CD14-positive monocyte (primary cell): ENCODE measurements at places on chromosomes 7 and 10. TPM values are rescaled to one million over a fixed set of nuclear protein-coding genes. Genes with fewer than 3 reads are reported as not detected.

The HTR5A gene
- polyA plus RNA-seq: not detected

DNA sequence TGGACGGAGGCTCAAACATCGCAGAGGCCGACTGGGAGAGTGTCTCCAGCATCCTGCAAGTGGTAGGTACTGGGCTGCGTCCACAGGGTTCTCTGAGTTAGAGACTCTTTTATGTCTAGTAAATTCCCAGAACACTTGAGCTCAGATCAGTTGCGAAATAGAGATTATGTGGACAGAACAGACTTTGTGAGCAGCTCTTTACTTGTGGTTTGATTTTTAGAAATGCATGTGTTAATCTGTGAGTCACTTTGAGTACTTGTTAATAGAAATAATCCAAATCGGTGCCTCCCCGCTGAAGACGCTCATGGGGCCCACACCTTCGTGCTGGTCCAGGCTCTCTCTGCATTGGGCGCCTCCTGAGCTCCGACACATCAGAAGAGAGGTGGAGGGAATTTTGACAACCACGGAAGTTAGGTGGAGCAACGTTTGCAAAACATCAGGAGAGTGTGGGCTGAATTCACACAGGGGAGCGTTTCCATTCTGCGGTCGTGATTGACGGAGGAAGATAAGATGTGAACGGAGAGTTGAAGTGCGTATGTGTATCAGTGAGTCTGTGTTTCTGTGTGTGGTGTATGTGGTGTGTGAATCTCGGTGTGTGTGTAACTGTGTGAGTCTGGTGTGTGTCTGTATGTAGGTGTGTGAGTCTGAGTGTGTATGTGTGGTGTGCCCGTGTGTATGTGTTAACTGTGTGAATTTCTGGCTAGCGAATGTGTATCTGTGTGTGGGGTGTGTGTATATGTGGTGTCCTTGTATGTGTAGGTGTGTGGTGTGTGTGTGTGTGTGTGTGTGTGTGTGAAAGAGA lies 32.1 kb downstream of the PFKP start:
- no peaks in the 10 kb centered on the region for H3K27me3 ChIP-seq
- H3K4me1 ChIP-seq: peaks cover 36% of the 10 kb centered on the region
- peak overlapping the region; percentile 6 for H3K27ac ChIP-seq
- peak; percentile 72 for DNase-seq
- H3K4me3 ChIP-seq: peak overlapping the region; percentile 31

- peaks cover 62% of the 10 kb centered on the region for H3K36me3 ChIP-seq
- DNase-seq: no peak
- H3K4me1 ChIP-seq: no peaks in the 10 kb centered on the region
- H3K27me3 ChIP-seq: no peaks in the 10 kb centered on the region
- H3K4me3 ChIP-seq: no peak overlapping the region
These were observed 117.6 kb downstream of the SNX13 start for GRCh38 chr7:17822547-17823173.

- no peak for DNase-seq
- no peaks in the 10 kb centered on the region for H3K27me3 ChIP-seq
- peak within 1 kb of the TSS; percentile 67 for H3K4me3 ChIP-seq
These were observed at the start of gene UBTD1 for GRCh38 chr10:97498841-97499560. Gene UBTD1 (plus strand): TSS chr10:97498924. CDS start chr10:97499204, 280 bp downstream.

GRCh38 chr10:52639652-52640051 lies 132.9 kb downstream of the MBL2 start:
- no peak for DNase-seq
- no peaks in the 10 kb centered on the region for H3K27me3 ChIP-seq
- no peak overlapping the region for H3K4me3 ChIP-seq
- no peak overlapping the region for H3K27ac ChIP-seq

DNA sequence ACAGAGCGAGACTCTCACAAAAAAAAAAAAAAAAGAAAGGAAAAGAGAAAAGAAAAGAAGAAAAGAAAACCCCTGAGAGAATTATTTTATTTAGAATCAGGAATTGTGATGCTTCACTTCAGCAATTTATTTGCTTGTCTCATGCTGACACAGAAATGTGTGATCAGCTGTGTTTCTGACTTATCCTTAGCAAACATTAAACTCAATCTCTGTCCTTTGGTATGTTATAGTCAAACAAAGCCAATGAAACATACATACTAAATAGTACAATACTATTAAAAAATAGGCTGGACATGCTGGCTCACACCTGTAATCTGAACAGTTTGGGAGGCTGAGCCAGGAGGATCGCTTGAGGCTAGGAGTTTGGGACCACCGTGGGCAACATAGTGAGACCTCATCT lies 733.0 kb upstream of the FZD8 start:
- no peaks in the 10 kb centered on the region for H3K27me3 ChIP-seq
- DNase-seq: no peak
- H3K4me1 ChIP-seq: no peaks in the 10 kb centered on the region
- H3K27ac ChIP-seq: no peak overlapping the region
- no peaks in the 10 kb centered on the region for H3K36me3 ChIP-seq

- no peak overlapping the region for H3K27ac ChIP-seq
- DNase-seq: no peak
- H3K4me3 ChIP-seq: no peak overlapping the region
- no peaks in the 10 kb centered on the region for H3K27me3 ChIP-seq
- H3K36me3 ChIP-seq: no peaks in the 10 kb centered on the region
These were observed 28.0 kb downstream of the GLCCI1 start for GRCh38 chr7:7996568-7996967.

DNA sequence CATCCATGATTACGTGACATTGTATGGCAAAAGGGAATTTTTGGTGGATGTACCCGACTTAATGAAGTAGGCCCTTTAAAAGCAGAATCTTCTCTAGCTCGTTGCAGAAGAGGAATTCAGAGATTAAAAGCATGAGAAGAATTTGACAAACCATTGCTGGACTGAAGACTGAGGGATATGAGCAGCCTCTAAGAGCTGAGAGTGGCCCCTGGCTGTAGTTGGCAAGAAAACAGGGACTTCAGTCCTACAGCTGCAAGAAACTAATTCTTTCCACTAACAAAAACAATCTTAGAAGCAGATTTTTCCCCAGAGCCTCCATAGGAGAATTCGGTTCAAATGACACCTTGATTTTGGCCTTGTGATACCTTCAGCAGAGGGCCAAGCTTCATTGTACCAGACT lies 34.1 kb downstream of the MACC1 start:
- no peak for DNase-seq
- no peak overlapping the region for H3K27ac ChIP-seq
- H3K27me3 ChIP-seq: no peaks in the 10 kb centered on the region
- no peaks in the 10 kb centered on the region for H3K4me1 ChIP-seq
- no peak overlapping the region for H3K4me3 ChIP-seq

DNA sequence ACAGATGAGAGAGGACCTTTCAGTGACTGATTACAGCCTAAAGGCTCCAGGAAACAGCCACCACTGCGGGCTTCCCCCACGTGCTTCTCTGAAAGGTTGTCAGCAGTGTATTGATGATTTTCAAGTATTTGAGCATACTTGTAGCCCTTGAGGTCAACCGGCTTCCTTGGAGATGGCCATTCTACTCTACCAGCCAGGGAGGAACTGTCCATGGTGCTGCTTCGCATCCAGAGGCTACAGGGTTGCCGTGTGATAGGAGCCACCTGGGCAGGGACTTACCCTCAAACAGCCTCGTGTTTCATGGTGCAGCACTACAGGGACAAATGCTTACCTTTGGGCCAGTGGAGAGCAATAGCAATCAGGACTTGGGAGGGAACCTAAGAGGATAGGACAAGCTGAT lies 179.5 kb downstream of the DPP6 start:
- H3K4me3 ChIP-seq: no peak overlapping the region
- H3K27ac ChIP-seq: no peak overlapping the region

DNA sequence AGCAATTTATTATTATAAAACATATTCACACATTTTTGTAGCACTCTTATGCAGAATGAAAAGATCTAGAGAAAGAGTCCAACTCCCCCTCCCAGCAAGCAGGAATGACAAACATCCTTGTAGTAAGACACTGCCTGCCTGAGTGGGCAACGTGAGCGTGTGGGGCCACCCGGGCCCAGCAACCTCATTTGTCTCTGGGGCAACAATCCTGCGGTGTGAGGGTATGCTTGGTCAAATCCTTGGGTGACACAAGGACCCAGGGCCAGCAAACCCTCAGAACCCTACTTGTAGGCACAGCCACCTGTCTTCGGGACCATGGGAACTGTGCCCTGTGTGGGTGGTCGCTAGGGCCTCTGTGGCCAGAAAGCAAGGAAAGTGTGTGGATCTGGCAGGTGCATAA lies 10.7 kb downstream of the RHEB start:
- H3K4me1 ChIP-seq: peaks cover 21% of the 10 kb centered on the region
- H3K27me3 ChIP-seq: no peaks in the 10 kb centered on the region
- H3K36me3 ChIP-seq: no peaks in the 10 kb centered on the region
- peak overlapping the region; percentile 51 for H3K27ac ChIP-seq
- DNase-seq: no peak

The ABCB1 gene
- 0.24 TPM for polyA plus RNA-seq

The CHST3 gene
- polyA plus RNA-seq: not detected
